CD8-positive, alpha-beta memory T cell (primary cell): ENCODE measurements at places on chromosomes 7 and 10.

GRCh38 chr7:139775829-139776266 is 1.9 kb downstream of the HIPK2 start:
- H3K4me3 ChIP-seq: peak overlapping the region; percentile 72
- DNase-seq: peak; percentile 39
- H3K27me3 ChIP-seq: no peaks in the 10 kb centered on the region
- H3K27ac ChIP-seq: peak overlapping the region; percentile 81
- no peaks in the 10 kb centered on the region for H3K36me3 ChIP-seq

DNA sequence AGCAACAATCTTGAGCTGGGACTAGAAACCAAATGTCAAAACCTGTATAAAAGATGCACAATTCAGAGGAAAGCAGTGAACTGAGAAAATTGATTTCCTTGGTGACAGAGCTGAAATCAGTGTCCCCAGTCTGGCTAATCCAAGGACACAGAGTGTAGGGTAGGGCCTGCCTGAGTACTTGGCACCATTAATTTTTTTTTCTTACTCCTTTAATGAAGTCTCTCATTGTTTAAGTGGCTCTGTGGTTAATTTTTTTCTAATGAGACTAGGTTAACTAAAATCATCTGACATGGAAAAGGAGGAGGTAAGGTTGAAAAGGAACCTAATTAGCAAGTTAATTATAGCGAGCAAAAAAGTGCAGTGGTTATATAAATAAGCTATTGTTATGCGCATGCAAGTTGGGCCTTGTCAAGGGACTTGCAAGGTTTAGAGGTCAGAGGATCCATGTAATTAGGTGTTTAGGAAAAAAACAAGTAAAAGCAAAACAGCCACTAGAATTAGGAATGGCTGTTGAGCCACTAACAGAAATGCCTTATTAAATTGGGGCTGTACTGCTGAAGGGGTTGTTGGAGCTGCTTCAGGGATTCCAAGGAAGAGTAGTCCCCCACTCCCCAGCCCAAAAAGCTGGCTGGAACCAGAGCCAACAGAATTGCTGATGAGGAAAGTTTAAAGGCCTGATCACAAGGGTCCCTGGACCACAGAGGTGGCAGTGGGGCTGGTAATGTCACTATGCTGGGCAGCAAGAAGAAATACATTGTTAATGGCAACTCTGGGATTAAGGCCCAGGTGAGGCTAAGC is 58.9 kb upstream of the STRIP2 start:
- H3K4me1 ChIP-seq: no peaks in the 10 kb centered on the region
- H3K4me3 ChIP-seq: no peak overlapping the region
- H3K27ac ChIP-seq: no peak overlapping the region
- H3K36me3 ChIP-seq: no peaks in the 10 kb centered on the region
- no peak for DNase-seq

- H3K27ac ChIP-seq: no peak overlapping the region
- no peaks in the 10 kb centered on the region for H3K36me3 ChIP-seq
- DNase-seq: no peak
- no peaks in the 10 kb centered on the region for H3K4me1 ChIP-seq
Observed at GRCh38 chr7:34762764-34763163, 104.7 kb downstream of the NPSR1 start.

GRCh38 chr10:112122827-112123226 is 60.7 kb downstream of the GPAM start:
- no peaks in the 10 kb centered on the region for H3K4me1 ChIP-seq
- no peaks in the 10 kb centered on the region for H3K27me3 ChIP-seq
- no peak overlapping the region for H3K27ac ChIP-seq
- no peaks in the 10 kb centered on the region for H3K36me3 ChIP-seq
- no peak for DNase-seq

DNA sequence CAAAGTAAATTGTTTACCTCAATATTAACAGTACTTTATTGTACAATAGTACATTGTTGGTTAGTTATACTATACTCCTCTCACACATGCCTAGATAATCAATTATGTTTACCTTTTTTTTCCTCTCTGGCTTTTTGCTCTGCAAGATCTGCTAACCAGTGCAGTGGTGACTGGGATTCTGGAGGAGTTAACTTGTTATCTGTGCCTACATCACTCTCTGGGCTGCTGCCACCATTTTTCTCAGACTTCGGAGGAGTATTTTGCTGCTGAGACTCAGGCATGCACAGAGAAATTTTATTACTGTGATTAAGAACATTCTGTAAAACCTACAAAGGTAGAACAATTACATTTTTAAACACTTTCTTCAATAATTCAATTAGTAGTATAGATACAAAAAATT is 59.7 kb downstream of the NRBF2 start:
- H3K36me3 ChIP-seq: peaks cover 52% of the 10 kb centered on the region
- H3K4me1 ChIP-seq: no peaks in the 10 kb centered on the region

GRCh38 chr7:135238112-135238744 is 4.6 kb downstream of the STRA8 start:
- no peaks in the 10 kb centered on the region for H3K27me3 ChIP-seq
- H3K36me3 ChIP-seq: no peaks in the 10 kb centered on the region
- no peak overlapping the region for H3K4me3 ChIP-seq
- no peaks in the 10 kb centered on the region for H3K4me1 ChIP-seq

- no peak overlapping the region for H3K27ac ChIP-seq
- no peaks in the 10 kb centered on the region for H3K36me3 ChIP-seq
- H3K27me3 ChIP-seq: no peaks in the 10 kb centered on the region
- no peak overlapping the region for H3K4me3 ChIP-seq
- H3K4me1 ChIP-seq: no peaks in the 10 kb centered on the region
- no peak for DNase-seq
Observed at GRCh38 chr10:77290528-77291155, 347.0 kb downstream of the KCNMA1 start.

DNA sequence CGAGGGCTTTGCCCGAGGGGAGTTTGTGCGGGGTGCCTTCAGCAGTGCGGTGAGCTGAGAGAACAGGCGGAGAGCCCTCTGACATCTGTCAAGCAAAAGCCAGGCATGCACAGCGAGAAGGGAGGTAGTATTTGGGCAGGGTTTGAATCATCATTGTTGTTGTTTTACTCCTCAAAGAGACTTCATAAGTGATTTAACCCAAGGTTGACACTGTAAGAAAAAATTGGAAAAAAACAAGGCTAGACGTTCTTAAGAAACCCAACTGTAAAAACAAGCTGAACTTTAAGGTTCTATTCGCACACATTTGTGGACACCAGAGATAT is 1.3 kb downstream of the ADAM22 start:
- peak overlapping the region; percentile 69 for H3K4me3 ChIP-seq
- H3K27ac ChIP-seq: no peak overlapping the region
- DNase-seq: no peak
- H3K36me3 ChIP-seq: no peaks in the 10 kb centered on the region
- H3K27me3 ChIP-seq: no peaks in the 10 kb centered on the region

DNA sequence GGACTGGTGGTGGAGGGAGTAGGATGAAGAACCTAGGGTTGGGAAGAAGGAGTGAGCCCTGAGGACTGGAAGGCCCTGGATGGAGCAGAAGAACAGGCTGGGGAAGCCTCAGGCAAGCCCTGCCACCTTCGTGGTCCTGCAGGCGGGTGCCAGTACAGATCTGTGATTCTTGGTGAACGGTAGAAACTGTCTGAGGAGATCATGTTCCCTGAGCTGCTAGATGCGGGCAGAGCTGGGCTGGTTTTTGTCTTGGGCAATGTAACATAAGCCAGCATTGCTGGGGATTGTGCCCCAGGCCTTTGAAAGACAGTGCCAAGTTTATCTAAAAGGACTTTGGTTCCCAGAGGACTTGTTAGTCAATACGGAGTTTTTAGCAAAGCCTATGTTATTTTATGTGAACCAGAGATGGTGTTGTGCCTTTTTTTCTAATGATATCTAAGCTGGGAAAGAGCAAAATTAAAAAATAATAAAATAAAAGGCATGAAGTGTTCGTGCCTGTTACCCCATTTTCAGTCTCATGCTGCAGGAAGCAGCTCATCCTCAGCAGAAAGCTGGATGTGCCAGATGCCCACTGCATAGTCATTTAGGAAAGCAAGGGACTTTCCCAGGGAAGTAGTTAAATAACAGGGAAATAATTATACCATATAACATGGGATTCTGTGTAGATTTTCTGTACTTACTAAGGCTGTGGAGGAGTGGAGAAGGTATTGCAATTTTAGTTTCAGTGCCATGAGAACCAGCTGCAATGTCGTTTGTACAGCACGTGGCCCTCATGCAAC is 24.4 kb upstream of the FIGNL1 start:
- no peak overlapping the region for H3K4me3 ChIP-seq
- DNase-seq: no peak
- H3K27ac ChIP-seq: no peak overlapping the region
- H3K27me3 ChIP-seq: peaks cover 4% of the 10 kb centered on the region

DNA sequence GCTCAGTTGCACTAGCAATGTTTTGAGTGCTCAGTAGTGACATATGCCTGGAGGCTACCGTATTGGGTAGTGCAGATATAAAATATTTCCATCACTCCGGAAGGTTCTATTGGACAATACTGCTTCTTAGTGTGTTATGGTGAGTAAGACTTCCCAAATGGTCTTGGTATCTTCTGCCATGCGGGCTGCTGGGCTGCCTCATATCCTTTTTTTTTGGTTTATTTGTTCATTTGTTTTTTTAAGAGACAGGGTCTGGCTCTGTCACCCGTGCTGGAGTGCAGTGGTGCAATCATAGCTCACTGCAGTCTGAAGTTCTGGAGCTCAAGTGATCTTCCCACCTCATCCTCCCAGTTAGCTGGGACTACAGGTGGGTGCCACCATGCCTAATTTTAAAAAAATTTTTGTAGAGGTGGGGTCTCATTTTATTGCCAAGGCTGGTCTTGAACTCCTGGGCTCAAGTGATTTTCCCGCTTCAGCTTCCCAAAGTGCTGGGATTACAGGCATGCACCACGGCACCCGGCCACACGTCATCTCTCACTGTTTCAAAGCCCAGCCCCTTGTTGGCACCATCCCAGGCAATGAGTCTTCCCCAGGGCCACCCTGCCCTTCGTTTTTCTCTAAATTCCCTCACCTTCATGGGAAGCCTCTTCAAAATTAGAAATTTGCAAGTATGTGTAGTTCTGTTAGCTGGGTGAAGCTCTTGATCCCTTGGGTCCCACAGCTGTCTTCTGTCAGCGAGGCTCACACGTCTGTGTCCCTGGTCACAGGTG is 111.0 kb upstream of the KLF14 start:
- H3K4me3 ChIP-seq: no peak overlapping the region
- DNase-seq: no peak
- peaks cover 3% of the 10 kb centered on the region for H3K27me3 ChIP-seq
- no peaks in the 10 kb centered on the region for H3K36me3 ChIP-seq
- H3K27ac ChIP-seq: no peak overlapping the region

GRCh38 chr7:2821161-2821841 is 22.8 kb downstream of the GNA12 start:
- no peak for DNase-seq
- no peak overlapping the region for H3K27ac ChIP-seq
- H3K27me3 ChIP-seq: no peaks in the 10 kb centered on the region
- no peaks in the 10 kb centered on the region for H3K4me1 ChIP-seq
- no peak overlapping the region for H3K4me3 ChIP-seq

GRCh38 chr7:122454776-122455507 is 150.4 kb upstream of the FEZF1 start:
- no peak for DNase-seq
- H3K4me3 ChIP-seq: no peak overlapping the region
- no peaks in the 10 kb centered on the region for H3K36me3 ChIP-seq

DNA sequence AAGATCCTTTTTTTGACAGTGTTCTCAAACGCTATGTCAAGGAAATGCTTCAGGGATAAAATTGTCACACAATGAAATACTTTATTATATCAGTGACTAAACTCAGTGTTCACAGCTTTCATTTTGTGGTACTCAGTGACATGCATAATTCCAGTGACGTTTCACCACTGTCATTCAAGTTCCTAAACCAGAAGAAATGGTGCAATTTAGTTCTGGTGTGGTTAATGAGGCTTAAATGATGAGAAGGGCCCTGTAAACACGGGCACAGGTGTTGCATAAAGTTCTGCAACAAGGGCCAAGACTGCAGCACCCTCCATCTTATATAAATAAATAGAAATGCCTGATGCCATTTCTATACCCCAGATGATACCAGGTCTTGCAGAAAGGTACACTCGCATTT is 1247.1 kb downstream of the GATA3 start:
- no peak overlapping the region for H3K27ac ChIP-seq
- no peak for DNase-seq
- H3K36me3 ChIP-seq: no peaks in the 10 kb centered on the region
- H3K27me3 ChIP-seq: no peaks in the 10 kb centered on the region
- no peaks in the 10 kb centered on the region for H3K4me1 ChIP-seq

- no peaks in the 10 kb centered on the region for H3K36me3 ChIP-seq
- no peak overlapping the region for H3K27ac ChIP-seq
- no peaks in the 10 kb centered on the region for H3K4me1 ChIP-seq
- no peaks in the 10 kb centered on the region for H3K27me3 ChIP-seq
Observed at GRCh38 chr10:31749301-31749700, 179.3 kb downstream of the ARHGAP12 start.

DNA sequence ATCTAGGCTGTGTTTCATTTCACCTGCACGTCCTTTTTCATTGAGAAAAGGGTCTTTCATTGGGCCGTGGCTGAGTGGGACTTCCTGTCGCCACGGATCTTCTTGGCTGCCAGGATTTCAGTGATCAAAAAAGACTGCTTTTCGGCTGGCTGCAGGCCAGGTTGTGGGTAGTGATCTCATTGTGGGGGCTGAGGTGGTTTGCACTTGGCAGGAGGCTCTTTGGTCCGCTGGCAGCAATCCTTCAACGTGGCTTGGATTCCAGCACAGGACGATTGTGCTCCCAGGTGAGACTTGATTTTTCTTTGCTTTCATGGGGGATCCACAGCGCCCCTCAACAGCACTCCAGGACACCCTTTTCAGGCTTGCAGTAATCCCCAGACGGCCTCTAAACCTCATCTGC is 29.0 kb upstream of the ZNF273 start:
- H3K27me3 ChIP-seq: no peaks in the 10 kb centered on the region
- H3K4me1 ChIP-seq: no peaks in the 10 kb centered on the region
- H3K27ac ChIP-seq: no peak overlapping the region
- no peak for DNase-seq
- no peaks in the 10 kb centered on the region for H3K36me3 ChIP-seq

DNA sequence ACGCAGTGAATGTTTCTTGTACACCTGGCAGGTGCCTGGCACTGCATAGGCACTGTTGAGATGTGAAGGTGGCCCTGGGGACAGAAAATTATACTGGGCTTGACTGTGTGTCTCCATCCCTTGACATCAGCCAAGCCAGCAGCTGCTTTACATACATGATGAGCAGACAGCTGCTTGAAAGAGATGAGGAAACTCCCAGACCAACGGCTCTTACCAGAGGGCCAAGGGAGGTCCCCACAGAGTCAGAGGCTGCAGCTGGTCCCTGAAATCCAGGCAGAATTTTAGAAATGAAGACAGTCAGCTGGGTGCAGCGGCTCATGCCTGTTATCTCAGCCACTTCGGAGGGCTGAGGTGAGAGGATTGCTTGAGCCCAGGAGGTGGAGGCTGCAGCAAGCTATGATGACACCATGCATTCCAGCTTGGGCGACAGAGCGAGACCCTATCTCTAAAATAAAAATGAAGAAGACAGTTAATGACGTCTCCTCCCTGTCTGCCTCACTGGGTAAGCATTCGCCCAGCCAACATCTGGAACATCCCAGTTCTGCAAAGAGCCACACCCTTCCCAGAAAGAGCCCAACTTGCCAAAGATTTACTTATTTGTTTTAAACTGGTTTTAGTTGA is 17.6 kb downstream of the LIMK1 start:
- DNase-seq: no peak
- peaks cover 4% of the 10 kb centered on the region for H3K36me3 ChIP-seq
- H3K4me1 ChIP-seq: no peaks in the 10 kb centered on the region
- no peak overlapping the region for H3K27ac ChIP-seq
- H3K4me3 ChIP-seq: no peak overlapping the region
